Endothelial cell (in vitro differentiated cells): ENCODE measurements at places on chromosomes 2 and 18.
A peak's percentile ranks its signal among the peaks of the same experiment; 100 is the strongest.

DNA sequence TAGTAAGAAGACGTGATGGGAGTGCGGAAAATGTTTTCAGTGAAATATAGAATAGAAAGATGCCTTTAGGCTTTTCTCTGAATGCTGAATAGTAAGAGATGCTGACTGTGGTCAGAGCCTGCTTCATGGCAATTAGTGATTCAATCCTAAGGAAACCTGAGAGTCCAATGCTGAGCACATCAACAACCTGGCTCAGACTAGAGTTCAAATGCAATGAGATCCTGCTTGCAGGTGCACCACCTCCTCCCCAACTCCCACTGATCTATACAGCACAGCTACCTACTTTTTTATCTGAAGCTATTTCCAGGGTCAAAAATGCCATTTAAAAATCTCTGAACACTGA lies 65.4 kb downstream of the AAK1 start:
- DNase-seq: no peak

- DNase-seq: no peak
These were observed 51.1 kb downstream of the PAPOLG start for GRCh38 chr2:60806988-60807681.

DNA sequence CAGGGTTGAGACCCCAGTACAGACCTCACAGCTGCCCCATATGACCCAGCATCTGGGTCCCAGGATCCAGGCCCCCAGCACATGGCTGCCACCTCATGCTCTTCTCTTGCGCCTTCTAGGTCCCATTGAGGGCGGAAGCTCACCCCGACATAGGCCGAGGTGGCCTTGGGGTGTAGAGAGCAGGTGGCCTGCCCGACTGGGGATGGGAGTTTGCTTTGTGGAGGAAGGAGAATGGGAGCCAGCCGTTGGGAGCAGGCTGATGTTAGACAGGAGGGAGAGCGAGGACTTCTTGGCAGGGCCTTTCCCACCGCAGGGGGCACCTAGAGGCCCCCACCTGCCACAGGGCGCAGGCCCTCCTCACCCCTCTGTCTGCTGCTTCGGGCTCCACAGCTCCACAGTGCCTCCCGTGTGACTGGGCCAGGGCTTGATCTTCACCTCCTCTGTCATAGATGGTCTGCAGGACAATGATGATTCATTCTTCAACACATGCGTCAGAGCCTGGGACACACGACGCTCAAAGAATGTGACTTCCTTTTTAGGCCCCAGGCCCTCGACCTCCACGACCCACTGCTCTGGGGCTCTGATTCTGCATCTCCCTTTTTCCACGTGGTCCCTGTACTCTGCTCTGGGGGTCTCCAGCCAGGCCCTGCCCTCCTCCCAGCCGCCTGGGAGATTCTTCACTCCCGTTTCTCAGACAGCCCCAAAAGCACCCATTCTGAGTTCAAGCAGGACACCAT lies 86.6 kb upstream of the ODC1 start:
- DNase-seq: no peak

- peak; percentile 32 for DNase-seq
These were observed 195.2 kb downstream of the SLC8A1 start for GRCh38 chr2:40256649-40257048.

DNA sequence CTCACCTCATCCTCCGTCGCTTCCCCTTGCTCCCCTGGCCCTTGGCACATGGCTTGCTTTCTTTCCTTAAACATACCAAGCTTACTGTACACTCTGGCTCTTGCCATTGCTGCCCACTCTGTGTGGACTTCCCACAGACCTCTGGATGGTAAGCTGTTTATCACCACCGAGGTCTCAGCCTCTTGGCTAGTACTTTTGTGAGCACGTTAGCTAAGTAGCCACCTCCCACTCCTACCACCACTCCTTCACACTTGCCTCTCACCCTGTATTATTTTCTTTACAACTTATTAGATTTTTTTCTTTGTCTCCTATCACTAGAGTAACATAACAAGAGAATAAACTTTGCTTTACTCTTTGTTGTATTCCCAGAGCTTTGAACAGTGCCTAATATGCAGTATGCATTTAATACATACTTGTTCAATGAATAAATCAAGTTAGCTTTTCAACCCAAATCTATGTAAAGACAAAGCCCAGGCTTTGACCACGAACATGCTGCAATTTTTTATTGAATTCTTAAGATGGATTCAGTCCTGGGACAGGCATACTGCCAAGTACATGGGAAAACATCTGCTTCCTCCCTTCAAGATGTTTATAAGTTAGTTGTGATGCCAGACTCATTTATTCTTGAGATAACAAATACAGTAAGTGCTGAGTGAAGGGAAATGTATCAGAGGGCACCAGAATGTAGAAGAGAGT lies 25.0 kb upstream of the MSGN1 start:
- DNase-seq: no peak

DNA sequence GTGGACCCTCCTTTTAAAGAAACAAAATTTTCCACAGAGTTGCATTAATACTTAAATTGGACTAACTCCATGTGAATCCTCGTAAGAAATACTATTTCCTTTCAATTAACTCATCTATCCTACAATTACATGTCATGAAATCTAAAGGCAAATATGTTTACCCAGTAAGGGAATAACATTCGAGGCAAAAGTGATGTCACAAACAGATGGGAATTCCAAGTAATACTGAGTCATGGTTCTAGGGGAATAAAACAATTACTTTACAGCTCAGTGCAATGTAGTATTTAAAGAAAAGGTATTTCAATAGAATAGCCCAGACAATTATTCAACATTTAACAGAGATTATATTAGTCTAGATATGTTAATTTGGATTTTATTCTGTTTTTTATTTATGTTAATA lies 205.8 kb downstream of the ZNF385B start:
- DNase-seq: no peak

GRCh38 chr2:122108186-122108585 lies 352.7 kb downstream of the TSN start:
- DNase-seq: no peak

- no peak for DNase-seq
These were observed 3.0 kb upstream of the DLX1 start for GRCh38 chr2:172082105-172082943.

DNA sequence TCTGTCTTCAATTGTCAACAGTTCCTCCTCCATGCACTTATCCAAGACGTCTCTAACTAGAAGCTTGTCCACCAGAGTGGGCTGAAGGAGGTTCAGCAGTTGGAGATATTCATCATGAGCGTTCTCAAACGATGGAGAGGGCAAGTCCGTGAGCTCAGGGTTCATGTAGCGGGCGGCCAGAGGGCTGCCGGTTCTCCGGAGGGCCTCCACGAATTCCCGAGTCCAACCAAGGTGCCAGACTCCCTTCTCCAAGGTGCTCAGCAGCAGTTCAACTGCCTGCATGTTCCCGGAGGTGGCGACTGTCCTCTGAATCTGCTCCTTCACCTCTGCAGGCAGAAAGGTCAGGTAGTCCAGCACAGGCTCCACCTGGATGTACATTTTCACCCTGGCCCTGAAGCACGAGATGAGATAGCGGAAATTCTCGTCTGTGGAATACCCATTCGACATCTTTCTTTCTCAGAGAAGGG lies 590 bp downstream of the IFIH1 start:
- peak; percentile 9 for DNase-seq

DNA sequence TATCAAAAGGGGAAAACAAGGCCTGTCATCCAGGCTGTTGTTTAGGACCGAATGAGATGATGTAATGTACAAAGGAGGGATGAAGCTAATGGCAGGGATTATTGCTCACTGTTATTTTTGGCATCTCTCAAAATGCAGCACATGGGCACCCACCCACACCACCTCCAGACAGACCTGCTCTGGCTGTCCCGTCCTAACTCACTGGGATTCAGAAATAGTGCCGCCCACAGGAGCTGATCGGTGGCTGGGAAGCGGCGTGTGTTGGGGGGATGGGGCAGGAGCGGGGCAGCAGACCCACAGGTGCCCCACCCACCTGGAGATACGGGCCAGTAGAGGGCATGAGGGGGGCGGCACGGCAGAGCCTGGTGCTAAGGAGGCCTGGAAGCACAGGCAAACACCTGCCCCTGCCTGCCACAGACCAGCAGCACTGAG lies 52.2 kb downstream of the CRACDL start:
- DNase-seq: no peak

GRCh38 chr2:223633656-223634055 lies 31.5 kb upstream of the SCG2 start:
- DNase-seq: no peak

GRCh38 chr2:120865656-120866055 lies 130.0 kb downstream of the GLI2 start:
- DNase-seq: no peak

DNA sequence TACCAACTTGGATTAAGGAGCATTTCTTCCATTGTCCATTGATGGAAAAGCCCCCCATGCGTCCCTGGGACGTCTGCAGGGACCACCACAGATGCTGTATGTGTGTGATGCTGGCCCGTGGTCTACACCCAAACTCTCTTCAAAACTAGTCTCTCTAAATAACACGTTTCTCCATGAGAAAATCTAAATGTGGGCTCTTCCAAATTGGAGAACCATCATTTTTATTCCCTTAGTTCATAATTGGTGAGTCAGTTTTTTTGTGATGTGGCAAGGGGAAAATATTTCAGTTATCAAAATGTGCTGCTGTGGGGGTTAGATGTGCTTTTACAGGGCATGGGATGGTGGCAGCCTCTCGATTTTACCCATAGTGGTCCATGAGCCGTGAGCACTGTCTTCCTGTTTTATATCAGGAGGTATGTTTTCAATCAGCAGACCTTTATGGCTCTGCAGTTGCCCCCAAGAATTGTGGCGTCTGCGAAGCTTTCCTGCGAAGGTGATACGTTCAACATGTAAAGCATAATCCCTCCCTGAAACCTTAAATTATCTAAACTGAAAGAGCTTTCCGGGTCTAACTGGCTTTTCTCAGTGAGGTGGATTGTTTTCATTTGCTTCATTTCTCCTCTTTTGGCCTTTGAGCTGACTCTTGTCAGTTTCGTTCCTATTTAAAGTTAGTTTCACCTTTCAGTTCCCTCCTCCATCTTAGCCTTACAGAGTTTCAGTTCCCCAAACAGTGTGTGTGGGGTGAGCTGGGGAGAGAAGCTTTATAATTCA lies 78.4 kb downstream of the SETBP1 start:
- DNase-seq: no peak

DNA sequence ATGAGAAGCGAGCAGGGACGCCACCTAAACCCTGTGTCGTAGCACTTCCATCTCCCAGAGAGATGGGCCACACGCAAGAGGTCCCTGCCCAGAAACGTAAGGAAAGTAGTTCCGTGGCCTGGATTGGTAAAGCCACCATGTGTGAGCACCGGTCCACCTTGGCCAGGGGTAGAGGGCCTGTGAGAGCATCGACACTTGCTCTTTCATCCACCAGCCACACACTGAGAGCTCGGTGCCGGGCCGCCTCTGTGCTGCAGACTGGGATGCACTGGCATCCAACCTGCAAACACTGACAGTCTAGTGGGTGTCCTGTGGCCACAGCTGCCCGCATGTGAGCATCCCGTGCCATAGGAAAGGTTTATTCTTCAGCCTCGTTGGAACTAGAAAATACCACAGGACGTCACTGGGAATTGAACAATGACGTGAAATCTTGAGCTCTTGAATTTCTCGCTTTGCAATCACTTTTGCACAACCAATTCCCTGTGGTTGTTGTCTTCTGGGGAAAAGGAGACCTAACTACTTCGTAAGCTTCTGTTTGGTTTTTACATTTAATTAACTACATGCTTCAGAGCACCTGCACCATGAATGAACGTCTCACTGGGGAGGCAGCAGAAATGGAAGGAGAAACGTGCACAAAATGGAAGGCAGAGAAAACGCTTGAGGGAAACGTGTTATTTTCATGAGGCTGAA lies 212.0 kb upstream of the RAB6C start:
- DNase-seq: no peak

DNA sequence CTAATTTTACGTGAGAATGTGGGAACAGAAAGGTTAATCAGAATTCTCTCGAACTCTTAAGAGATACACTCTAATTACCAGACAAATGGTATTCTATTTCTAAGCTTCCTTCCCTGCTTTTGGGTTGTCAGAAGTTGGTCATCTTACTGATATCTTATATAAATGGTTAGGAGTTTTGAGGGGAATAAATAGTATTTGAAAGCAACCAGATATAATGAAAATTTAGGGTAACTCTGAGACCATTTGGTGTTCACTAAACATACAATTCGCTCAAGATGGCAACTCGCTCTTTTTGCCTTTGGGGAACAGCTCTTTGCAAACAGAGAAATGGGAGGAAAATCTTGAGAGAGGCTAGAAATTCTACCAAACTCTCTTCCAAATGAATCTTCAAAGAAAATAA lies 250.9 kb downstream of the TCF4 start:
- DNase-seq: no peak
